ENCODE measurements at places on chromosomes 12 and 14. TPM values are rescaled to one million over a fixed set of nuclear protein-coding genes. Genes with fewer than 3 reads are reported as not detected.
A peak's percentile ranks its signal among the peaks of the same experiment; 100 is the strongest.

TMTC1 gene
- total RNA-seq, result 14.0 TPM

TEX52 gene
- total RNA-seq, result not detected

ACTR6 gene
- total RNA-seq, result 34.3 TPM

TAMALIN gene
- total RNA-seq, result 0.35 TPM

AEBP2 gene
- total RNA-seq, result 7.4 TPM

MYO1A gene
- total RNA-seq, result not detected

DPF3 gene
- total RNA-seq, result 0.06 TPM

EEF1AKMT3 gene
- total RNA-seq, result 7.9 TPM

GPR68 gene
- total RNA-seq, result 0.04 TPM

DNA sequence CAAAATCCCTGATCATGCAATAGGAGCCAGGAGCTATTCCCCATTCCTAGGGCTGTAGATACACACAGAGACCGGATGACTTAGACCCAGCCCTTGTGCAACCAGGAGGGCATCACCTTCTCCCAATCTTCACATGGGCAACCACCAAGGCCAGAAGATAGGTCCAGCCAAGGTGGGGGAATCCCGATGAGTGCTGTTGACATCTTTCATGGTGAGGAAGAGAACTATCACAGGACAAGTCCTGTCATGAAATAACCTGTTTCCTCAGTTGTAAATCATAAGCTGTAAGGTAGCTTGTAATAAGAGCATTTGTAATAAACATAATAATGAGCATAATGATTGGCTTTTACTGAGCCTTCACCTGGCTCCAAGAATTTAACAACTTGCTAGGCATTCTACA, 89.5 kb downstream of the GCH1 start:
- no peak for DNase-seq

DNA sequence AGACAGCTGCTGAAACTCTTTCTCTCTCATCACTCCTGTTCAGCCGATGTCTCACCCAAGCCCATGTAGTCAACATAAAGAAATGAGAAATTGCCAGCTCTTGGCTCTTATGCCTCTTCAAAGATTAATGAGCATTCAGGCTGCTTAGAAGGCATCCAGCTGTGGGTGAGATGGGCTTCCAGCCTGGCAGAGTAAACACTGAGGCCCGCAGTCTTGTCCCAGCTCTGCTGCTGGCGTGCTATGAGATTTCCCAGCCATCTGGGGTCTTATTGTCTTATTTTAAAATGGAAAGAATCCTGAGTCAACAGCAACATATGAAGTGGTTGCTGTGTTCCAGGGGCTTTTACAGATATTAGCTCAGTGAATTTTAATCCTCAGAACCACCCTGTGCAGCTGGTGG, 12.6 kb downstream of the RXYLT1 start:
- DNase-seq, result no peak

DNA sequence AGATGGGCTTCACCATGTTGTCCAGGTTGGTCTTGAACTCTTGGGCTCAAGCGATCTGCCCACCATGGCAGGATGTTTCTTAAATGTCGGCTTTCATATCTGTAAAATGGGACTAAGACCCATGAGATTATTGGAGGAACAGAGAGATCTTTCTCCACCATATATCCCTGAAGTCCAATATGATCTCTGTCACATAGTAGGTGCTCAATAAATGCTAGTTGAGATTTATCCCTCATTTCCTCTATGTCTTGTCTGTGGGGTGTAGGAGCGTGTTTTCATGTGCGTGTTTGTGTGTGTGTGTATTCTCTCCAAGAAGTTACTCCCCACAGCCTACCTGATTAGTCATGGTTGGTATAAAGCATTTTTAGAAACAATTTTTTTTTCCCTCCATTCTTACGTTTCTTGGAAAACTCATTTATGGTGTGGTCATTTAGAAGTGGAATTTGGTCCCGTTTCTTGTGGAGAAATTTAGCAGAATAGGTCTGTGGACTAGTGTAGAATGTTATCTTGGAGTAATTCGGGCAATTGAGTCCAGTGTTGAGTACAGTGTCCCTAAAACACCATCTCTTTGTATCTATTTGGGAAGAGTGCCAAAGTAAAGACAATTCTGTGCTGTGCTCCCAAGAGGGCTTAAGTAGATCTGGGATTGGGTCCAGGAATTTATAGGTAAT, 4.3 kb downstream of the STRAP start:
- DNase-seq, result no peak

- DNase-seq, result no peak
Measured at GRCh38 chr12:82120901-82121300, 237.3 kb downstream of the CCDC59 start.

GRCh38 chr12:129599406-129599805, 304.4 kb downstream of the TMEM132D start:
- DNase-seq, result no peak

DNA sequence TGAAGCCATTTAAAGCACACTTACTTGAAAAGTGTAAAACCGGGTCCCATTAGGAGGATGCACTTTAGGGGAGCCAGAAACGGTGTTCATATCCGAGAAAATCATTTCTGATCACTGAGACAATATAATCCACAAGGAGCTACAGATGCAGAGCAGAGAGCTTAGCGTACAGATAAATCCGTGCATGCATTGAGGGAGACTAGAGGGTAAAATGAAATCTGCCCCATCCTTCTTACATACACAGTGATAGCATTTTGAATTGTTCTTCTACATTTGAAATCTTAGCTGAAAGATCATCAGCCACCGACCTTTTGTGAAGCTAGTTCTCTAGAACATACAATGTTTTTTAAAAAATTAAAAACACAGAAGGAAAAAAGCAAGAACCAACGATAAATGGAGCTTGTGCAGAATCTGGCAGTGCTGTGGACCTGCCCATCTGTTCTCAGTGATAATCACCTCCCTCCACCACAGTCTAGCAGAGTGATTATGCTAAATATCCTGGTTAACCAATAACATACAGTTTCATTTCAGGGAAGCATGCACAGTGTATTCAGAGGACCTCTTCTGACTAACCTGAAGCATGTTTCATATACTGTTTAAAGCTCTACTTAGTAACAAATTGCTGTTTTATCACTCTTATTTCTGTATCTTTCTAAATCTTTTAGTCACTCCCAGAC, 161.1 kb downstream of the PPFIA2 start:
- peak; percentile 4 for DNase-seq

- DNase-seq, result peak; percentile 72
Measured at GRCh38 chr12:47903927-47904712, 674 bp downstream of the VDR start.

GRCh38 chr14:67666750-67667449, 7.5 kb downstream of the VTI1B start:
- peak; percentile 59 for DNase-seq

- DNase-seq, result no peak
Measured at GRCh38 chr12:100800723-100801122, 6.1 kb downstream of the ANO4 start.

- DNase-seq, result no peak
Measured at GRCh38 chr12:65526311-65526710, 247.8 kb downstream of the MSRB3 start.

GRCh38 chr14:29354486-29354885, 573.2 kb downstream of the PRKD1 start:
- no peak for DNase-seq

- no peak for DNase-seq
Measured at GRCh38 chr12:131713349-131713748, 2.5 kb downstream of the SFSWAP start.

GRCh38 chr12:53344824-53345485, 8.8 kb upstream of the SP7 start:
- peak; percentile 58 for DNase-seq

DNA sequence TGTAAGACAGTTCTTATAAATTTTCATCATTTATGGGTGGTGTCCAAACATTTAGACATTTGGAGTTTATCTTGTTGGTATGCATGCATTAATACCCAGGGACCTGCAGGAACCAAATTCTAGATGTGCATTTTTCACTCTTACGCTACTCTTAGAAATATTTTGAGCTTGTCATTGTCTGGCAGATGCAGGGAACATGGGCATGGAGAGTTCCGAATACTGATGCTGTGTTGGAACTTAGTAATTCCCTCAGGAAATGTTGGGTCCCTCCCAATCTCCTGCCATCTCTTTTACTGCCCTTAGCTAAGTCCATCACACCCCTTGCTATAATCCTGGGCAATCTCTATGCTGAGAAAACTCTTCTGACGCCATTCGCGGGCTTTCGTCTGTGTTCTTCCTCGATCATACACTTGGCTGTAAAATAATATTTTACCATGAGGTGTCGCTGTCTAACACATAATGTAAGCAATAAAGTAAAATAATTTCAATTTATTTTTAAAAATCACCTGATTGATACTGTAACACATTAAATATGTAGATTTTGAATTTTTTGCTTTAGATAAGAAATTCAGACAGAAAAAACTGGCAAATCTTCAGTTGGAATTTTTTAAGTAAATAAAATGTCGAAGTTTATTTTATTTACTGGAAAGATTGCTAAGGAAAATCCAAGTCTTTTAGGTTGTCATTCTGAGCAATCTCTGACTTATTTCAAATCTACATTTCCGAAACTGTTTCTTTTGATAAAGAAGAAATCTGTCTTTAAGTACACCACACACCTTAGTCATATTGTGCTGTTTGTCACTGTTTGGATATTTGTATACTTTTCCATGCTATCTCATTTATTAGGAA, 304.1 kb upstream of the SSTR1 start:
- peak; percentile 30 for DNase-seq

DNA sequence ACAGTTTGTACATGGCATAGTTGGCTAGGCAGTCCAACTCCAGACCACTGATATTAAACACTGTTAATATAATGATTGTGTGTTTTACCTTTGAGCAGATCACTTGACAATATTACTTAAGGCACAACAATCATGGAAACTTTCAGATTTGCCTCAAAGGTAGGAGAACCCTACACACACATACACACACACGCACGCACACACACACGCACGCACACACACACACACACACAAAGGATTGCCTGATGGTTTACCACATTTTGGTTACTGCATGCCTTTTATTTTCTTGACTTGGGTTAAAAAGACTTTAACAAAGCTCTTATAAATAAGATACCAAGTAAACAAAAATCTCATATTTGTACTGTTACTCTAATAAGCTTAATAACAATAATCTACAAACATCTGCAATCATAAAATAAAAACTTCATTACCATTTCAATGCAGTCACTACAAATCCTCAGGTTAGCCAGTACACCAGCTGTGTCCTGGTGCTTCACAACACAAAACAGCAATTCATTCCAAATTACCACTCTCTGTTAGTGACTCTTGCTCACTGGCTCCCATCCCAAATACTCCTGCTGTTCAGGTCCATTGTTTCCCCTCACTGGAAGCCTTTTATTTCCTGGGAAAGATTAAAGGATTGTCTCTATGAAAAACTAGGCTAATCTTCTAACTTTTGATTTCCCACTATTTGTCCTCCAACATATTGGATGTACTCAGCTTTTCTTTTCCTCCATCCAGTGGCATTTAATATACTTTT, 175.2 kb upstream of the ATP2B1 start:
- DNase-seq, result peak; percentile 18

GRCh38 chr14:94747739-94748138, 22.2 kb downstream of the GSC start:
- no peak for DNase-seq

DNA sequence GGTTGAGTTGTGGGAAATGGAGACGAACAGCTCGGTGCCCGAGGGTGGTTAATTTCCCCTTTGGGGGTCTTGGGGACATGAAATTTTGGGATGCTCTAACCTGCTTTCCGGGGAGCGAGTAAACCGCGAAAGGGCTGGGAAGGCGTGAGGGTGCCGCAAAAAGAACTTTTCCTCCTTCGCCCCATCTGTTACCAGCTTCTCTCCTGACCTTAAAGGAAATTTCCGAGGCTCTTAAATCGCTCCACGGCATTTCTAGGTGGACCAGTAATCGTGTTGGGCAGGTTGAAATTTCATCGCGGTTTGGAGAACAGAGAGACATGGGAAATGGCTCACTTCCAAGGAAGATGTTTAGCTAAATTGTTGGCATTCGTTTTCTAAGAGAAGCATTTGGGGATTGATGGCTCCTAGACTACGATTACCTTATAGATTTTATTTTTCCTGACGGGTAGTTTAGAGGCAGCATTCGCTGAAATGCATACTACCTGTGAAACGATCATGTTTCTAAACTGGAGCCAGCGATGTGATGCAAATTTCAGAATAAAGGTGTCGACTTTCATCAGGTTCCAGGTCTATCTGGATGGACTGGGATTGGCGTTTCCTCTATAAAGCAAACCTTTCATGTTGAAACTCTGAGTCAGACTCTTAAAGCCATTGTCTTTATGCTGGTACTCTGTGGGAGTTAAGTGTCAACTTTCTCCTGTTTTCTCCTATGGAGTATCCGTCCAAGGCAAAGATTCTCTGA, 414.5 kb downstream of the PCNX1 start:
- peak; percentile 40 for DNase-seq
